ENCODE measurements at places on chromosomes 16 and 17.

- DNase-seq = no peak
Measured at GRCh38 chr16:87384162-87384874, 742 bp upstream of the FBXO31 start.

GRCh38 chr17:42329025-42329976 lies 41.0 kb downstream of the STAT5A start:
- no peak for DNase-seq

- DNase-seq = no peak
Measured at GRCh38 chr17:63820963-63821561, 6.2 kb upstream of the PSMC5 start.

DNA sequence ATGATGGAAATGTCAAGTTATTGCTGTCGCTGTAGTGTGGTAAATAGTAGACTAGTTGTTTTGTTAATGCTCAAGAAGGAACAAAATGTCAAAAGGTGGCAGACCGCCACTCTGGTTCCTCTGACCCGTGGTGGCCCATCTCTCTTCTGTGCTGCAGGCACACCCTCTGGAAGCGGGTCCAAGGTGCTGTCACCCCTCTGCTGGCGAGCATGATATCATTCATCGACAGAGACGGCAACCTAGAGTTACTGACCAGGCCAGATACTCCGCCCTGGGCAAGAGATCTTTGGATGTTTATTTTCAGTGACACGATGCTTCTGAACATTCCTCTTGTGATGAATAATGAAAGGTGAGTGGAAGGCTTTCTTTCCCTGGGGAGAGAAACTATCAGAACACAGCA lies 56.8 kb upstream of the ENDOV start:
- DNase-seq = no peak

DNA sequence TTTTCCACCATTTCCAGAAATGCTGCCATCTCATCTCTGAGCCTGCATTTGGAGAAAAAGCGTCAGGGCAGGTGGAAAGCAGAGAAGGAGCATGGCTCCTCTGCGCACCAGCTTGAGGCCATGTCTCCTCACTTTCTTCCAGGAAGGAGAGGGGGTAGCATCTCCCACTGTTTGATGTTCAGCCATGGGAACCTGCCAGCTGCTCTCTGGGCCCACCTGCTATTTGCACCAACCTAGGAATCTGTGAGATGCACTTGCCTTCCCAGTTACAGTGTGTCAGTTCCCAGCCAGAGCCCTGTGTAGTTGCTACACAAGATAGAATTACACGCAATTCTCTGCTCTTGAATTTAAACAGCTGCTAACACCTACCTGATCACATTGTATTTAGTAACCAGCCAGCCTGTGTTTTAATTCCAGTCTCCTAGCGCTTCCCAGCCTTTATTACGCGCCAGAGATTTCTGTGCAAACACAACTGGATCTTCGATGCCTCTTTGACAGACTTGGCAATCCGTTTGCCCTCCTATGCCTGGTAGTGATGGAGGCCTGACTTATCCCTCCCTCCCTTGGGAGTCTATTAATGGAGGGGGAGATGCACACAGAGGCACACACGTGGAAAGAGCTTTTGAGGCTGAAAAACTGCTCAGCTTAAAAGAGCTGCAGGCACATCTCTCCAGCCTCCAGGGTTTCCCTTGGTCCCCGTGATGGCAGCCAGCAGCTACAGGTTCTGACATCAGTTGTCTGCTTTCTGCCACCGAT lies 98.1 kb upstream of the SEC14L1 start:
- no peak for DNase-seq

GRCh38 chr17:2841606-2842005 lies 45.4 kb downstream of the RAP1GAP2 start:
- DNase-seq = peak; percentile 7

DNA sequence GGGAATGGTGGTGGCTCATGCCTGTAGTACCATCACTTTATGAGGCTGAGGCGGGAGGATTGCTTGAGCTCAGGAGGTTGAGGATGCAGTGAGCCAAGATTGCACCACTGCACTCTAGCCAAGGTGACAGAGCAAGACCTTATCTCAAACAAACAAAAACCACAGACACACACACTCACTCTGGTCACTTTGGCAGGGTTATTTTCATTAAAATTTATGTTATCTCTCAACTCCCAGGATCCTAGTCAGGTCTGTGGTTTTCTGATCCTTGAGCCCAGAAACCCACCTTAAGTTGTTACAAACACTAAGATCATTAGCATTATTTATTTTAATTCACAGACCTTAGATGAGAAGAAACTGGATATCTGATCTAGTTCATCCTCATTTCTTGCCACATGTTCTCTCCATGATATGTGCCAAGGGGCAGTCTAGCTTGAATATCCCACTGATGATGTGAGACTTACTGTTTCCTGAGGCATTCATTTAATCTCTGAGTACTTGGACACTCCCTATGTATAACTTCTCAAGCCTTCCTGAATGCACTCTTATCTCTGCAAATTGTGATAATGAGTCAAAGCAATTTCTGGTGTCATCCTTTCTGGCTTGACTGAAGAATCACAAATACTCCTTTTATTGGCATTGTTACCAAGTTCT lies 9.6 kb downstream of the ABHD15 start:
- DNase-seq = no peak

DNA sequence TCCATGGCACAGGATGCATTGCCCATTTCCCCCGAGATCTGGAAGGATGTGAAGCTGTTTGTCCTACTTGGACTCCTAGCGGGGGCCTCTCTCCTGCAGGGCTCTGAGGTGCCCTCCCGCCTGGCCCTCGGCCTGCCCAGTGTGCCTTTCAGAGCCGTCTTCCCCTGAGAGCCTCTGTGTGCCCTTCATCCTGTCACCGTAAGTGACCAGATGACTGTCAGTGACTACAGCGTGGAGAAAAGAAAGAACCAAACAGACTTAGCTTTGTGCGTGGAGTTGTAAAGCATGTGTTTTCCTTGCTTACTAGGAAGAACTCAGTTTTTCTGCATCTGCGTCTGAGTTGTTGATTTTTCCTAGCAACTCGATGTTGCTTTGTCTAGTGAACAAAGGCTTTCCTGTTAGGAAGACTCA lies 56.1 kb downstream of the BANP start:
- DNase-seq = no peak

DNA sequence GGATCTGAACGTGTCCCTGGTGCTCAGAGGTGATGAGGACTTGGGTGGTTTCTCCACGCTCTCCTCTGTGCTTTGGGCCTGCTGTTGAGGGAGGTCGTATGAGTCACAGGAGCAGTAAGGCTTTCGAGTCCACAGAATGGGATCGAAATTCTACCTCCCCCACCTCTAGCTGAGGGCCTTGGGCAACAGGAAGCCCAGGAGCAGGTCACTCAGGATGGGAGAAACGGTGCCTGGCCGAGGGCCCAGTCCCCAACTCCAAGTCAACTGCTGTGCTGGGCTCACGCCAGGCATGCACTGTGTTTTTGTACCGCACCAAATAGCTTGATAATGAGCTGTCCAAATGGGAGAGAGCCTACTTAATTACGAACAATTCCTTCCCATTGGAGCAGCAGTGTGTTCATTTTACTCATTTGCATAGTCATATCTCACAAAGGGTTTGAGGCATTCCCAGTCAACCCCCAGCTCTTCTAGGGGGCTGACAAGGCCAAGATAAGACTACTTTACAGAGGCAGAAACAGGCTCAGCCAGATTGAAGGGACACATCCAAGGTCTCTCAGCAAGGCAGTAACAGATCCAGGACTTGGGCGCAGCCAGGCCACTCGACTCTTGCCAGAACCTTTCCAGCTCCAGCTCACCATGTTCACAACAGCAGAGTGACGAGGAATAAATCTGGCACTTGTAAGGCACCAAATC lies 53.6 kb downstream of the WNT3 start:
- no peak for DNase-seq

DNA sequence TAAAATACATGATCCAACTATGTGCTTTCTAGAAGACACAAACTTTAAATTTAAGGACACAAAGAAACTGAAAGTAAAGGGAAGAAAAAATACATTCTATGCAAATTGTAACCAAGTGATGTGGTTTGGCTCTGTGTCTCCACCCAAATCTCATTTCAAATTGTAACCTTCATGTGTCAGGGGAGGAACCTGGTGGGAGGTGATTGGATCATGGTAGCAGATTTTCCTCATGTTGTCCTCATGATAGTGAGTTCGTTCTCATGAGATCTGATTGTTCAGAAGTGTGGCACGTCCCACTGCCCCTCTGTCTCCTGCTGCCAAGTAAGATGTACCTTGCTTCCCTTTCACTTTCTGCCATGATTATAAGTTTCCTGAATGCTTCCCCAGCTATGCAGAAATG lies 15.0 kb downstream of the OR1A1 start:
- DNase-seq = no peak

- DNase-seq = no peak
Measured at GRCh38 chr16:31214708-31215286, 878 bp downstream of the TRIM72 start.

DNA sequence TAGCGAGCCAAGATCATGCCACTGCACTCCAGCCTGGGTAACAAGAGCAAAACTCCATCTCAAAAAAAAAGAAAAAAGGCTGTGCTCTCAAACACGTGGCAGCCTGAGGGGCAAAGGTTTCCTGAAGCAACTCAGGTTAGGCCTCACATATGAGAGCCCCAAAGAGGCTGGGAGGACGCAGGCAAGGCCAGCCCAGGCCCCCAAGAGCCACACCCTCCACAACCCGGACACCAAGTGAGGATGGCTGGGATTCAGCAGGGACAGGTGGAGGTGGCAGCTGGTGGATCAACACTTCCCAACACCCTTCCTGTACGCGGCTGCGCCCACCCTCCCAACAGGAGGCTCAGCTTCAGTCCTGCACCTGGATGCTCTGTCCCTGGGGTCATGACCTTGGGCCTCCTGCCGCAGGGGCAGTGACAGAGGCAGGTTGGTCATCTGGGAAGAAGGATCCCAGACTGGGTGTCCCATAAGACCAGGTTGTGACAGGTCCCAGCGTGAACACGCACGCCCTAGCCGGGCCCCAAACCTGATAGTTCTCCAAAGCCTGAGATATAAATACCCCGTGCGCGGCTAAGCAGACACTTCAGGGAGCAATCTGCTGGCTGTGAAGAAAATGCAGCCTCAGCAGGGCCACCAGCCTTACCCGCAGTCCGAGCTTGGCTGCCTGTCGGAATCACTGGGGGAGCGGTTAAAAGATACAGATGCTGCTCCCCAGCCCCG lies 78.1 kb downstream of the TIMM22 start:
- no peak for DNase-seq

GRCh38 chr17:17236295-17237025 lies 508 bp downstream of the FLCN start:
- DNase-seq = peak; percentile 31

GRCh38 chr16:82655072-82655714 lies 28.4 kb downstream of the CDH13 start:
- DNase-seq = no peak

DNA sequence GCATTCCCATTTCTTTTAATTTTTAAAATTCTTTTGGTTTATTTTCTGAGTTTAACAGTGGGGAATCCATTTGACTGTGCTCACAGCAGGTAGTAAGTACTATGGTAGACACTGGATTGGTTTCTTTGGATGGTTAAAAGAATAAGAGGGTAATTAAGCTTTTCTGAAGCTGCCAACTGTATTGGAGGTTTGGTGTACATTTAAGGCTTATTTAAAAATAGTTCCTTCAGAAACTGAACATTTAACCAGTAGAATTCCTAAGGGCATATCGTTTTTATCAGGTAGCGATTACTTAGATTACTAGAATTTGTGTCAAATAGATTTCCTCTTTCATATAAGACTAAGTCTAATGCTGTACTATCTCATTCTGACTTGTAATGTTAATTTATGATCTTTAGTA lies 162.4 kb downstream of the PPM1E start:
- DNase-seq = no peak

DNA sequence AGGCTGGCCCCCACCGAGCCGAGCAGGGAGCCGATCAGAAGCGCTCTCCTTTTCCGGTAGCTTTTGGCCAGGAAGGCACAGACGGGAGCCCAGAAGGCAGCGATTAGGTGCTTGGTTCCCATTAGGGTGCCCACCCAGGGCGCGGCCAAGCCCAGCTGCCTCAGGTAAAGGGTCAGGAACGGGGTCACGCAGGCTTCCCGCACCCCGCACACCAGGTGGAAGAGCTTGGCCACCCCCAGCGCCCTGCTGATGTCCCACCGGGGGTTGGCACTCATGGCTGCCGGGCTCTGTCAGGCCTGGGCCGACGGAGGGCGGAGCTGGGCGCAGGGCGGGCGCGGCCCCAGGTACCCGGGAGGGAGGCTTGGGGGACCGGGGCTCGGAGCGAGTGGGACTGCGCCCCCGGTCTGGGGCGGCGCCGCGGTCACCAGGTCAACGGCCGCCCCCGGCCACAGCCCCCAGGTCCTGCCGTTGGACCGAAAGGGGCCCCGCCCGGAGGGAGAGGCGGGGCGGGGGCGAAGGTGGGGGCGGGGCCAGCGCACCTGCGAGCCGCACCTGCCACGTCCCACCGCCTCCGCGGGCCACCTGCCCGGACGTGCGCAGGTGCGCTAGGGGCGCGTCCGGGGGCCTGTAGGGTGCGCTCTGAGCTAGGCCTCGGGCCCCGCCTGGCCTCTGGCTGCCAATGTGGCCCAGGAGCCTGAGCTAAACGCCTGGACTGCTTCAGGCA lies at the start of gene MFSD6L:
Gene MFSD6L, minus strand, starts transcription at position 520 of the 724 bp plus-strand sequence. Its CDS starts 245 bp downstream, at position 275.
- no peak for DNase-seq

- DNase-seq = no peak
Measured at GRCh38 chr17:7292729-7293128, 1.7 kb downstream of the YBX2 start.

GRCh38 chr17:71801301-71801700 lies 319.5 kb upstream of the SOX9 start:
- peak; percentile 5 for DNase-seq

DNA sequence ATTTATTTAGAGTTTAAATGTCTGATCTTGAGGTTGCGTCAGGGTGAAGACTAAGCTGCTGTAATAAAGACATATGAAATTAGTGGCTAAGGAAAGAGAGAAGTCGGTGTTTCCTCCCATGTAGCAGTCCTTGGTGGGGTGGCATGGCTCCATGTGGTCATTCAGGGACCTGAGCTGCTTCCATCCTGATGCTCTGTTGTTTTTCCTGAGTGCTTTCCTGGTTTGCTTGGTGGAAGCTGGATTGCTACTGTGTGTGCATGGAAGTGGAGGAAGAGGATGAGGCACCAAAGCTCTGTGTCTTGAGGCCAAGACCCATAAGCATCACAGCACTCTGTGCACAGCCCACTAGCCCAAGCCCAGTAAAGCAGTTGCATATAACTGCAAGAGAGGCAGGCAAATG lies 241.8 kb upstream of the CACNG5 start:
- DNase-seq = no peak

Measured in muscle of back (tissue), 13 donors.